CD4-positive, alpha-beta T cell treated with Interleukin-10 for 1 hour (primary cell): ENCODE measurements at places on chromosomes 7 and 10.

DNA sequence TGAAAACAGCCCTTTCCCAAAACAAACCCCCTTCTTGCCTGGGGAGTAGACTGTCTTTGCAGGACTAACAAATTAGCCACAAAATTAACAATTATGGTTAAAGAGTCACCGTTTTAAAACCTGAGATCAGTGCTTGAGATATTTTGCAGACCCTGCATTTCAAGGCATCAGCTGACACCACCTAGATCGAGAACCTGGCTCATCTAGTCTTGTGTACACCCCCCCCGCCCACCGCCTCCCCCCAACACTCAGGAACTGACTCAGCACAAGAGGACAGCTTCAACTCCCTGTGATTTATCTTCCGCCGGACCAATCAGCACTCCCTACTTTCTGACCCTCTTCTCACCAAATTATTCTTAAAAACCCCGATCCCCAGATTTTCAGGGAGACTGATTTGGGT, 737.1 kb downstream of the PHTF2 start:
- DNase-seq = no peak

DNA sequence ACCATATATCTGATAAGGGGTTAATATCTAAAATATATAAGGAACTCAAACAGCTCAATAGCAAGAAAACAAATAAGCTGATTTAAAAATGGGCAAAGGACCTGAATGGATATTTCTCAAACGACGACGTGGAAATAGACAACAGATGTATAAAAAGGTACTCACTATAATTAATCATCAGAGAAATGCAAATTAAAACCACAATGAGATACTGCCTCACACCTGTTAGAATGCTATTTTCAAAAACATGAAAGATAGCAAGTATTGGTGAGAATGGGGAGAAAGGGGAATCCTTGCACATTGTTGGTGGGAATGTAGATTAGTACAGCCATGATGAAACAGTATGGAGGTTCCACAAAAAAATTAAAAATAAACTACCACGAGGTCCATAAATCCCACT, 163.2 kb downstream of the DKK1 start:
- no peak for DNase-seq

- DNase-seq = no peak
Observed at GRCh38 chr7:55026086-55026790, 7.4 kb downstream of the EGFR start.

DNA sequence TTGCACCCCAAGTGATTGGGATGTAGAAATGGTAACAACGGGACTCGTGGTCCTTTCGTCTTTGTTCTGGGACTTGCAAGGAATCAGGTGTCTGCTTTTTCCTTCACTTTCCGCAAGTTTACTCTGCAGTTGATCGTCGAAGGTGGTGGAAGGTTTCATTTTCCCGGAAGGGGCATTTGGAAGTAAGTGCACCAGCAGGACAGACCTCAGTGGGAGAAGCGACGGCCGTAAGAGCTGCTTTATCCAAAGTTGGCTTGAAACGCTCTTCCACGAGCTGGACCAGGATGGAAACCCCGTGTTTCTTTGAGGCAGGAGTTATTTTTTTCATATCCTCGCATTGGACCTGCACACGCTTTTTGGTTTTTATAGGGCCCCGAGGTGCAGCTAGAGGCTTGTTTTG, 1.2 kb downstream of the BRI3 start:
- no peak for DNase-seq

DNA sequence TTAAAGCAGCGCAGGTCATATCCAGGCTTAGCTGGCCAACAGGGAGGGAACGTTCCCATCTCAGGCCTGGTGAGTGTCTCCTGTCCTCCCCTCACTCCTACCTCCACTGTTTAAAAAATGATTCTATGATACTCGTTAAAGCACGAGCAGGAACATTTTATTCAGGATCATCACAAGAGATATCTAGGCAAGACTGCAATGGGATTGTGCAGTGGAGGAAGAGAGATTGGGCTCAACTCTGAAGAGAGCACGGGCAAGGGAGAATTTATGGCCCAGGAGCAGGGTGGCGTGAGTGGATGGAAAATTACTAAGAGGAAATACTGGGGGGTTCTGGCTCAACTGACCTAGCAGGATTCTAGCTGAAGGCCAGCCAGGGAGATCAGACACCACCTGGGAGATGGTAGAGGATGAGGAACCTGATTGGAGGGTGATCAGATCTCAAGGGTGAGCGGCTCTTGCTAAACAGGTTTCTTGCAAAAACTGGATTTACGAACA, 9.0 kb upstream of the HSPB1 start:
- no peak for DNase-seq

GRCh38 chr7:37732253-37732652, 48.7 kb downstream of the GPR141 start:
- DNase-seq = peak; percentile 46

DNA sequence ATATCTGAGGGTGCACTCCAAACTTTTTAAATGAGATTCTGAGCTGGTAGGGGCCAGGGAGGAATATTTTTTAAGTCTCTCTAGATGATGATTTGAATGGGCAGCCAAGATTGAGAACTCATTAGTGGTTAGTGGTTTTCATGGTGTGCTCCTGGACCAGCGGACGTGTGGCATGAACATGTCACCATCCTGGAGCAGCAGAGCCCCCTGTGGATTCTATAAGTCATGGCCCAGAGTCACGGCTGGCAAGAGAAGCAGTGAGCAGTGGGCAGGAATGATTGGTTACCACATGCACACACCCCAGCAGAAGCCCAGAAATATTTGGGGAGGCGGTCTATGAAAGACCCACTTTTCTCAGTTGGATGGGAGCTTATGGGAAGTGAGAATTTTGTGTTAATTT, 21.2 kb upstream of the UCN3 start:
- DNase-seq = peak; percentile 20

DNA sequence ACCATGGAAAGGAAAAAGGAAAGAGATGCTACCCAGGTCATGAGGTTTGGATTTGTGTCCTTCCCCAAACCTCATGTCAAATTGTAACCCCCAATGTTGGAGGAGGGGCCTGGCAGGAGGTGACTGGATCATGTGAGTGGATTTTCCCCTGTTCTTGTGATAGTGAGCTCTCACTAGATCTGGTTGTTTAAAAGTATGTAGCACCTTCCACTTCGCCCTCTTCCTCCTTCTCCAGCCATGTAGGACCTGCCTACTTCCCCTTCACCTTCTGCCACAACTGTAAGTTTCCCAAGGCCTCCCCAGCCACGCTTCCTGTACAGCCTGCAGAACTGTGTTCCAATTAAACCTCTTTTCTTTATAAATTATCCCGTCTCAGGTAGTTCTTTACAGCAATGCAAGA, 113.9 kb downstream of the FAM107B start:
- no peak for DNase-seq

- no peak for DNase-seq
Observed at GRCh38 chr10:58856508-58857240, 319.8 kb upstream of the PHYHIPL start.

- DNase-seq = peak; percentile 4
Observed at GRCh38 chr10:78664929-78665553, 403.7 kb upstream of the ZMIZ1 start.

GRCh38 chr10:3147117-3147820, 25.3 kb downstream of the PITRM1 start:
- DNase-seq = no peak

DNA sequence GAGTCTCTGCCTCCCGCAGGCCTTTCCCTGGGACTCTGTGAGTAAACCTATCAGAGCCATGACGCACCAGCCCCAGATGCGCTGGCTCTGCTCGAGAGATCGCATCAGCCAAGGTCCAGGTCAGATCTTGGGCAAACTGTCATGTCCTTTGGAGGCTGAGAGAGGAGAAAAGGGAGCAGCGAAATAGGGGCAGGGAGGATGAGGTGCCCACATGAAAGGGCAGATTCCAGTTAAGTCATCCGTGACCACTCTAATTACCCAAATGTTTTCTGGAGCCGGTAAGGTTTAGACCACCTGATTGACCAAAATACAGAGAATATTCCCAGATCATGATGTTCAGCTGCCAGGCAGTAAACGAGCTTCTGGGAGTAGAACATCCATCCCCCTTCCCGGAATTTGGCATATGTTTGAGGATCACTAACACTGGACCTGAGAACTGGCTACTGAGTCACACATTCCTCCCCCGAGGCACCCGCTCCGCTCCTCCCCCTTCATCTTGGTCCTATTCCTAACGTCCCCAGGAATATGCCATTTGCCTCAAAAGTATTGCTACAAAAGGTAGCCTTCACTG, 88.0 kb downstream of the FGFR2 start:
- no peak for DNase-seq

DNA sequence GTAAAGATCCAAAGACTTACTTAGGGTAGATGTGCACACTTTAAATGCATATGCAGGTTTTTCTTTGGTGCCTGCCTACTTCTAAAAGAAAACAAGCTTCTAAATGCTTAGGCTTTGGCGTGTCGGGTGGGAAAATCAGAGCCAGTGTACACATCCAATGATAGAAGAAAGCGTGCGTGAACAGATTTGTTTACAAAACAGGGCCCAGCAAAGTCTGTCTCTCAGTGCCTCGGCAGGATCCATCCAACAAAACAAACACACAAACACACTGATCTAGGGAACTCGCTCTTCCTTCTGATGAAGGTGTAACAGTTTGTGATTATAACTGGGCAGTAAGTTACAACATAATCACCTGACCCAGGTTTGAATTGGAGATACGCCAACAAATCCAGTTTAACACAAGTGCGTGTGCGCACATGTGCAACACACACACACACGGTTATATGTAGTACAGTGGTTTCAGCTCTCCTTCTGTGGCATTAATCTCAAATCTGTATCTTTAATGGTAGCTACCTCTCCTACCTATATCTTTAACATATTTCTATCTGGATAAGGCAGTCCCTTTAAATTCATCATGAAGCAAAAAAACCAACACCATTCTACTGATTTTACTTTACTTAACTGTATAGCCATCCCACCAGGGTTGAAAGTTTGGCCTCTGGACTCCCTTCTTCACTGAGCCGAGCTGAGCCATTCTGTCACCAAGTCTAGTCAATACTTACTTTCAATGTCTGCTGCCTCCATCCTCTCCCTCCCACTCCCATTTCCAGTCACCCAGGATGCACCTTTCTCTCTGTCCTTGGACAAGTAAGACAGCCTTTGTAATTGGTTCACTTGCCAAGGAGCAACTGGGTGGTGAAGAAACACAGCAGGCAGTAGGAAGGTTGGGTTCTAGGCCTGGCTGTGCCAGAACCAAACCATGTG, 184.4 kb upstream of the KLF14 start:
- DNase-seq = no peak

GRCh38 chr7:44740055-44740454, 8.6 kb upstream of the ZMIZ2 start:
- no peak for DNase-seq

- no peak for DNase-seq
Observed at GRCh38 chr10:68135922-68136792, 26.9 kb downstream of the MYPN start.

- no peak for DNase-seq
Observed at GRCh38 chr7:66198956-66199355, 6.2 kb upstream of the TPST1 start.

- no peak for DNase-seq
Observed at GRCh38 chr10:1034758-1035157, 9.1 kb upstream of the IDI2 start.

- DNase-seq = no peak
Observed at GRCh38 chr10:84291384-84291783, 37.0 kb upstream of the CCSER2 start.

DNA sequence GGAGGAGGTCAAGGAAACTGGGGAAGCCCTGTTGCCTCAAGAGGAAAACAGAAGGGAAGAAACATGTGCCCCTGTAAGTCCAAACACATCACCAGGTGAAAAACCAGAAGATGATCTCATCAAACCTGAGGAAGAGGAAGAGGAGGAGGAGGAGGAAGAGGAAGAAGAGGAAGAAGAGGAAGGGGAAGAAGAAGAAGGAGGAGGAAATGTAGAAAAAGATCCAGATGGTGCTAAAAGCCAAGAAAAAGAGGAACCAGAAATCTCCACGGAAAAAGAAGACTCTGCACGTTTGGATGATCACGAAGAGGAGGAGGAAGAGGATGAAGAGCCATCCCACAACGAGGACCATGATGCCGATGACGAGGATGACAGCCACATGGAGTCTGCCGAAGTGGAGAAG, 82.7 kb upstream of the SAMD8 start:
- DNase-seq = no peak

GRCh38 chr7:19939746-19940145, 166.3 kb upstream of the TMEM196 start:
- no peak for DNase-seq

- DNase-seq = no peak
Observed at GRCh38 chr7:25897261-25897782, 254.7 kb upstream of the NFE2L3 start.

DNA sequence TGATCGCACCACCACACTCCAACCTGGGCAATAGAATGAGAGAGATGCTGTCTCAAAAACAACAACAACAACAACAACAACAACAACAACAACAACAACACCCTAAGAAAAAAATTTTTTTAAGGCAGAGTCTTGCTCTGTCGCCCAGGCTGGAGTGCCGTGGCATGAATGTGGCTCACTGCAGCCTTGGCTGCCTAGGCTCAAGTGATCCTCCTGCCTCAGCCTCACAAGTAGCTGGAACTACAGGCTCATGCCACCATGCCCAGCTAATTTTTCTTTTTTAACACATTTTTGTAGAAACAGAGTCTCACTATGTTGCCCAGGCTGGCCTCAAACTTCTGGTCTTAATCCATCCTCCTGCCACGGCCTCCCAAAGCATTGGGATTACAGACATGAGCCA, 18.6 kb downstream of the ALDH18A1 start:
- DNase-seq = no peak

DNA sequence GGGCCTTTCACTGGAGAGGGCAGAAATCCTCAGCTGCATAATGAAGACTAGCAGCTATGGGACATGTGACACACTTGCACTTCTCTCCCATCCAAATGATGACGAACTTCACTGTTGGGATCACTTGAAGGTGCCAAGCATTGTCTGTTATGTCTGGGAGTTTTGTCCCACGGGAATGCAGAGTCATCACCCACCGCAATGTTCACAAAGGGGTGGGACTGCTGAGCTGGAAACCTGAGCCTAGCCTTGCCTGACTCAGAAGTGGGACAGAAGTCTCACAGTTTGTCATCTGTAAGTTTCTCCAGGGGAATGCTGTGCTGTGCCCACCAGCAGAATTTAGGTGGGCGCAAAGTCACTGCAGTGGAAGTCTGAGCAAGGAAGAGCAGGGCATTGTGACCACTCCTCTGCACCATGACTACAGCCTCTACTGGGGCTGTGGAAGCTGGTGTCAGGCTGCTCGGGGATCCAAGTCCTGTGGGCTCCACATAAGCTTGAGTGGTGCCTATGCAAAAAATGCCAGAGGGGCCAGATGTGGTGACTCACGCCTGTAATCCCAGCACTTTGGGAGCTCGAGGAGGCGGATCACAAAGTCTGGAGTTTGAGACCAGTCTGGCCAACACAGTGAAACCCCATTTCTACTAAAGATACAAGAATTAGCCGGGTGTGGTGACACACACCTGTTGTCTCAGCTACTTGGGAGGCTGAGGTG, 472.0 kb upstream of the CNTNAP2 start:
- no peak for DNase-seq

GRCh38 chr7:111083413-111083812, 7.5 kb upstream of the LRRN3 start:
- DNase-seq = peak; percentile 71

GRCh38 chr7:108559253-108559652, 10.3 kb downstream of the THAP5 start:
- DNase-seq = no peak

GRCh38 chr7:117402109-117402508, 25.2 kb downstream of the ASZ1 start:
- DNase-seq = no peak

- DNase-seq = no peak
Observed at GRCh38 chr7:24778543-24779282, 21.4 kb upstream of the GSDME start.
